Lower leg skin (tissue), 4 donors: ENCODE measurements at places on chromosomes 3 and 15. TPM values are rescaled to one million over a fixed set of nuclear protein-coding genes. Genes with fewer than 3 reads are reported as not detected.

The C3orf49 gene
- not detected for total RNA-seq

The PROS1 gene
- total RNA-seq = 20.6 TPM

The SLC24A5 gene
- total RNA-seq = 3.4 TPM

The TGM5 gene
- total RNA-seq = 72.5 TPM

The ARHGEF26 gene
- 31.4 TPM for total RNA-seq

The DLL4 gene
- total RNA-seq = 4.0 TPM

GRCh38 chr3:65660000-65660598 lies 378.6 kb downstream of the MAGI1 start:
- DNase-seq = no peak

GRCh38 chr3:122797291-122797690 lies 2.4 kb downstream of the SLC49A4 start:
- no peak for DNase-seq

- no peak for DNase-seq
These were observed 13.6 kb upstream of the SLCO3A1 start for GRCh38 chr15:91839867-91840266.

- DNase-seq = no peak
These were observed 39.8 kb upstream of the MDFIC2 start for GRCh38 chr3:70352215-70352614.

DNA sequence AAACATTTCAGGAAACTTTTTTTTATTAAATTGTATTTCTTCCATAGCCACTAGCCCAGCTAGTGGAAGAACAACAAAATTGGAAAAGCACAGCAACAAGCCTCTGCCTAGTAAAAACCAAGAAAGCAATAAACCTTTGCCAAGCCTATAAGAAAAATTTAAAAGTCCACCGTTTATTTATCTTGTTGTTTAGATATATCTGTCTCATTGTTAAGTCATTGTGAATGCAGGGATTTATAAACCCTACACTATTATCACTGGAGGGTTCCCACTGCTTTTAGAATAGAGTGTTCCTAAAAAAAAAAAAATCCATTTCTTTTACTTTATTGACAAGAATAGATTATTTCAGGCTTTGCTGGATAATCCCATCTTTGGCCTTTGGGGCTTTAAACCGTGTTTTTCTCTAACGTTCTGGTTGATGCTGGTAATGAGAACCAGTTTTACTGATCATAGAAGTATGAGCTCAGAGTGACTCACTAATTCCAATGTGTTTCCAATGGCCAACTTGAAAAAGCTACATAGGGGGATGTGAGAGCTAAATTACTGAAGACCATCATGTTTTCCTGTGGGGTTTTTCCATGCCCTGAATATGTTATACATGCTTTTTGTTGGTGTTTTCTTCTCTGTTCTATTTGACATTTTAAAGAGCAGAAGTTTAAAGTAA lies 634.1 kb downstream of the RBMS3 start:
- DNase-seq = no peak

DNA sequence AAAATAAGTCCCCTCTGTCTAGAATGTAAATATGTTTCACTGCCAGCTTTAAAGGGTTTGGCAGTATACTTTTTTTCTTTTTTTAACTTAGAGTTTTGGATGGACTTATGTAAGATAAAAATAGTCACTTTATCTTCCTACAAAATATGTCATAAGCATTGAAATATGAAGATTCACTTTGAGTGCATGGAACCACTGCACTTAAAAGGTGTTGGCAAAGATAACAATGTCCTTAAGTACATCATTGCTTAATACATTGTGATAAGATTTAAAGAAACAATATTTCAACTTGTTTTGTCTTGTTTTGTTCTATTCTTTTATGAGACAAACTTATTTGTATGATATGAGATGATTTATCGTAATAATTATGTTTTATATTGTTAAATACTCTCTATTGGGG lies 66.3 kb upstream of the NAALADL2 start:
- no peak for DNase-seq

DNA sequence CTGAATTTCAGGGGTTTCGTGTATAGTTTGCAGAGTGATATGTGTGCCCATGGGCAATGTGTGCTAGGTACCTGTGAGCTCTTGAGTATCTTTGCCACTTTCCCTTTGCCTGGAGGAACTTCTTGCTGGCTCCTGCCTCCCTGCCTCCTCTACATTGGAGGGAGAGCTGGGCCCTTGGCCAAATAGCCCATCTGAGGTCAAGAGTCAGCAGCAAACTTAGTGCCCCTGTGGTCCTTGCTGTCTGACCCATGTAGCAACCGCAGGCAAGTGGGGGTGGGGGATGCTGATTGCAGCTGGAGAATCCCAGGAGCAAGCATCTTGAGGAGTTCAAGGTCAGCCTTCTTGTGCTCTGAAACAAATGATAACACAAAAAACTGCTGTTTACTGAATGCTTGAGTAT lies 5.4 kb upstream of the TBC1D21 start:
- DNase-seq = no peak

- no peak for DNase-seq
These were observed 9.7 kb downstream of the DGKG start for GRCh38 chr3:186352369-186352768.

- DNase-seq = no peak
These were observed 237.7 kb downstream of the SUCLG2 start for GRCh38 chr3:67416703-67417102.

GRCh38 chr3:72099326-72100079 lies 314.6 kb upstream of the PROK2 start:
- DNase-seq = no peak

- no peak for DNase-seq
These were observed 57.1 kb downstream of the LMLN start for GRCh38 chr3:198017090-198017489.

DNA sequence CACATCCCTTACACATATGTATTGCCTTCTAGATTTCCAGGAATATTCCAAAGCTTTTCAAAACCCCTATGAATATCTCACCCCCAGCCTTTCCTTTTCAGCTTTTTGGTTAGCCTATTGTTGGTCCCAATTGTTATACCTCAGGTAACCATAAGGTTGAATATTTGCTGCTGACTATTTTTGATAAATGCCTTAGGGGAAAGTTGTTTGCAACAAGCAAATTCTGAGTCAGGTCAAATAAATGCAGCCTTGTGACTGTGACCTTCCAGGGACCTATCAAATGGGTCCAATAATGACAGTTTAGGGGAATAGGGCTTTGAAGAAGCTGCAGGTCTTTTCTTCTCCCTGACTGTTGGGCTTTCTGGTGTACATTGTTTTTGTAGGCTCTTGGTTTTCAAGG lies 699.7 kb downstream of the NTRK3 start:
- no peak for DNase-seq

DNA sequence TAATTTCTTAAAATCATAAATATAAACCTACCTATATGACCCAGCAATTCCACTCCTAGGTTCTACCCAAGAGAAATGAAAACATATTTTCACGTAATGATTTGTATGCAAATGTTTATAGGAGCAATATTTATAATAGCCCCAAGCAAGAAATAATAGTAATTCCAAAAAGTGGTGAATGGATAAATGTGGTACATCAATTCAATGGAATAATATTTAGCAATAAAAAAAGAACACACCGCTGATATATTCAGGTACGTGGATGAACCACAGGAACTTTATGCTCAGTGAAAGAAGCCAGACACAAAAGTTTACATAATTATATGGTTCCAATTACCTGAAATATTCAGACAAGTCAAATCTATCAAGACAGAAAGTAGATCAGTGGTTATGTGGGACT lies 49.9 kb downstream of the ACAD9 start:
- DNase-seq = no peak

DNA sequence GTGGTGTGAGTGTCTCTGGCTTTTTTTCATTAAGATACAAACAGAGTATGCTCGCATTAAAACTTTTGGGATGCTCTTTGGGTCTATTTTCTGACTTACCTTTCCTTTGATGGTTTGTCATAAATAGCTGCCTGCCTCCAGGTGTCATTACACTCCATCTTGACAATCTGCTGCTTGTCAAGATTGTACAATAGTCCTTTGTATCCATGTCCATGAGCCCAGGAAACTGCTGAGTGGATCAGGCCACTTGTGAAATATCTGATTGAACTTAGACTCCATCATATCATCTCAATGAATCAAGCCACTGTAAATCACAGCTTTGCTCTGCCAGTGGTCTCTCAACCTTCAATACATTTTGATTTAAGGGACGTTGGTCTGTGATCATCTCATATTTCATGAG lies 135.2 kb downstream of the ECT2 start:
- no peak for DNase-seq

DNA sequence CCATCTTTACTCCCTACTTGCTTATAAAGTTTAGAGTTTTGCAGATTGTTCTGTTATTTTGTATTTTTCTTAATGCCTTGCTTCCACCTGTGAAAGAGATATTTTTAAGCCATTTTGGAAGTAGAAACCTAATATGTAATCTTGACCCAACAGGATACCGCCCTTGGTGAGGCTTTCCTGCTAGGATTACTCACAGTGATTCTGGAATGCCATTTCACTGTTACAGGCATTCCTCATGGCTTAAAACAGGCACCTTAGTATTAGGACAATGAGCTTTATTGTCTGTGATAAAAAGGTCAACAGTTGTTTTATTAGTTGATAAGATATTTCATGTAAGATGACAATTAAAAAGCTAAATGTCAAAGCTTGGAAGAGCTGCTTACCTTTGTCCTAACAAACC lies 58.2 kb downstream of the PHLDB2 start:
- DNase-seq = no peak

DNA sequence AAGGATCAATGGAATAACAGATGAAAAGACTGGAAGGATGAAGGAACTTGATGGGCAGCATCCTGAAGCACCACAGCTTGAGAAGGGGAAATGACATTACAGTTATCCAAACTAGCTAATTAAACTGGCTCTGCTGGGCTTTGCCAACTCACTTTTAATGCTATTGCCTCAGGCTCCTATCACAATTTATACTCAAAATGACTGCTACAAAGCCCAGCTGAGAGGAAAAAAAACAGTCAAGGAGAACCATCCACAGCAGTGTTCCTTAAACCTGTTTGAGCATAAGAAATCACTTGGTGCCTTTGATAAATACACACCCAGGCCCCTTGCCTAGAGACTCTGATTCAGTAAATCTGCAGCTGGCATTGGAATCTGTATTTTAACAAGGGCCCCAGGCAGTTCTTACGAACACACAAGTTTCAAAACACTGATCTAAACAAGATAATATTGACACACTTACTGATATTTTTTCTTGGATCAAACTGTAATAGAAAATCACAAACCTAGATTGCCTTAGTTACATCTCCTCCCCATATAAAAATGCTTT lies 85.8 kb downstream of the MB21D2 start:
- no peak for DNase-seq

GRCh38 chr15:83283813-83284558 lies 478 bp downstream of the BNC1 start:
- DNase-seq = no peak
